ENCODE measurements at places on chromosomes 3 and 15.

GRCh38 chr3:37773471-37773870 lies 88.2 kb upstream of the CTDSPL start:
- DNase-seq, result no peak

DNA sequence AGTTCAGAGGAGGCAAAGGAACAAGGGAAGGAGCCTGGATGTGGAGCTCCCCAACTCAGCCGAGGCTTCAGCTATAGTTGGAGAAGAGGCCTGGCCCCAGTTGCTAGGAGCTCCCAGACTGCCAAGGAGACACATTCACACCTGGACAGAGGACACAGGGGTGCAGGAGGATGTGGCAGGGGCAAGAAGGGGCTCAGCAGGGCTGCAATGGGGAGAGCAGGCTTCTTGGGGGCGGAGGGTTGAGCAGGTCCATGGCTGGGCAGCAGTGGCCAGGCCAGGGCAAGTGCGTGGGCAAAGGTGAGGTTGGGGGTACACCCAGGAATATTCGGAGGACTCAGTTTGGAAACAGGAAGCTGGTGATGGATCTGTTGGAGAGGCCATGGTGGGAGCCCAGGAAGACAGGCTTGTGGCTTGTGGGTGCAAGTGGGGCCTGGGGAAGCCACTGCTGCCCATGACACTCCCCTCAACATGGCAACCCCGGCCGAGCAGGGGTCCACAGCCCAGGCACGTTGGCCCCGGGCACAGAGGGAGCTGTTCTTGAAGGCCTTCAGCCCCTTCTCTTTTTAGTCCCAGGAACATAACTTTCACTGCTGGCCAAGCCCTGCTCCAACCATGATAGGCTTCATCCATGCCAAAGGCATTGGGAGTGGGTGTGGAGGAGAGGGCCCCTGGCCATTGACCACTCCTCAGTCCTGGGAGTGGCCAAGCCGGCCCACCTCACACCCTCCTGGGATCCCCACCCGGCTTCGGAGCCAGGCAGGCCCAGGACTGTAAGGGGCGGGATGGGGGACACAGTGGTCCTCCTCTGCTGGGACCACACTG lies 33.3 kb downstream of the TSPAN3 start:
- DNase-seq, result no peak

- no peak for DNase-seq
Observed at GRCh38 chr3:161412123-161412522, 40.8 kb upstream of the SPTSSB start.

- DNase-seq, result no peak
Observed at GRCh38 chr3:12994357-12994606, 78.9 kb downstream of the IQSEC1 start.

DNA sequence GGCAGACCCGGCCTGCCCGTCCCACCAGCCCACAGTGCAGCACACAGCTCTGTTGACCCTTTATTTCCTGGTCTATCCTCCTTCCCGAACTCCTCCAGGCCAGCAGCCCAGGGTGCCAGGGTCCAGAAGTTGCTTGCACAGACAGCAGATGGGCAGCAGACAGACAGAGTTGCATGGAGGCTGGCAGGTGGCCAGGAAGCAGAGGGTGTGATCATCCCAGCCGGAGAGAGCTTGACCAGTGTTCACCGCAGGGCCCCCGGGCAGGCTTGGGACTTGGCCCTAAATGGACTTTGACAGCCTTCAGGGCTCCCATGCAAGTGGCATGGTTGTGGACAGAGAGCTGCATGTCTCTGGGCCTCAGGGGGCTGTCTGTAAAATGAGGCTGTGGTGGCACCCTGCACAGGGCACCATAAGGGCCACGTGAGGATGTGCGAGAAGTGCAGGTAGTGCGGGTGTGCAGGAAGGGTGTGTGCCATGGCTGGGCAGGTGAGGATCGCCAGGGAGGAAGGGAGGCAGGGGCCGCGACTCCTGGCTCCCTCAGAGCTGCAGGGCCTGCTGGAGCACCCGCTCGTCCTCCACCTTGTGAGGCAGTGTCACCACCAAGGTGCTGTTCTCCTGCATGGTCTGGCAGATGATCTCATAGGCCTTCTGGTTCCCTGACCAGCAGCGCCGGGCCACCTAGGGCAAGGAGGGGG lies 6.3 kb upstream of the ZXDC start:
- no peak for DNase-seq

DNA sequence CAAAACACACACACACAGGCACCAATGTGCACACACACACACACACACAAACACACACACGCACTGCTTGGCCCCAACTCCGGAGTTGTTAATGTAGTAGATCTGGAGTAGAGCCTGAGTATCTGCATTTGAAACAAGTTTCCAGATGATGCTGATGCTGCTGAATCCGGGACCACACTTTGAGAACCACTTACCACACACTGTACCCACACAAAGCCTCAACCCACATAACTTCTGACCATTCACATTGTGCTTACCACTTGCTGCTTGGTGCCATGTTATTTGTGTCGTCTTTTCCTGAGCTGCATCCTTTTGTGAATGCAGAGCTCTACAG lies 36.9 kb downstream of the SETMAR start:
- DNase-seq, result no peak

GRCh38 chr3:75237477-75237876 lies 426.7 kb upstream of the FRG2C start:
- DNase-seq, result no peak

- DNase-seq, result no peak
Observed at GRCh38 chr3:157786211-157786610, 283.0 kb upstream of the VEPH1 start.

GRCh38 chr3:27960133-27960532 lies 238.0 kb upstream of the EOMES start:
- DNase-seq, result no peak

DNA sequence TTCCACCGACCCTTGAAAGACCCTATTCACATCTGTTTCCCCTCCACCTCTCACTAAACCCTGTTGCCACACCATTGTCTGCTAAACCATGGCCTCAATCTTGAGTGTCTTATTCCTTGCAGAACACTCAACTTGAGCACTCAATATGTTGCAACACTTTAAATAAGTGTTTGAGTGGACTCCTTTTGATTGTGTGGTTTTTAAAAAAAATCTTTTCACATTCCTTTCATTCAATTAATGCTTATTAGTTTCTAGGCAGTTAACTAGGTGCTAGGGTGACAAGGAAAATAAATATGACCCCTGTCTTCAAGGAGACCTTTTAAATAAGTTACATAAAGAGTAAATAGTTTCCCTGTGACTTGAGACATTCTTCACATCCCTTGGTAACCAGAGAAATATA lies 13.3 kb upstream of the HHLA2 start:
- DNase-seq, result no peak

- no peak for DNase-seq
Observed at GRCh38 chr3:191262650-191263049, 63.6 kb downstream of the OSTN start.

DNA sequence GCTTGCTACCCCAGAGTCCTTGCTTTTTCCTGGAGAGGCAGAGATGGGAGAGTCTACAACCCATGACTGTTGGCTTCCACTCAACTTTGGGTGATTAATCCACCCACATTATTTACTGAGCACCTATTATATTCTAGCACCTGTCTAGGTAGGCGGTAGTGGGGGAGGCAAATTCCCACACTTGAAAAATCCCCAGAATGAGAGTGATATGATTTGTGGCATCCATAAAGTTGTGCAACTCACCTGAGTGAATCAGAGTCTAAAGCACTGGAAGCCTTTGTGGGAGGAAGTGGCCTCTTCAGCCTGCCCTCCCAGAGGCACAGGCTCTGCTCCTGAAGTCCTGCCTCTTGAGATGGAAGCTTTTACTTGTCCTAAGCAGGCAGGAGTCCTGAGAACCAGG lies 40.4 kb upstream of the CTNNB1 start:
- DNase-seq, result peak; percentile 18

DNA sequence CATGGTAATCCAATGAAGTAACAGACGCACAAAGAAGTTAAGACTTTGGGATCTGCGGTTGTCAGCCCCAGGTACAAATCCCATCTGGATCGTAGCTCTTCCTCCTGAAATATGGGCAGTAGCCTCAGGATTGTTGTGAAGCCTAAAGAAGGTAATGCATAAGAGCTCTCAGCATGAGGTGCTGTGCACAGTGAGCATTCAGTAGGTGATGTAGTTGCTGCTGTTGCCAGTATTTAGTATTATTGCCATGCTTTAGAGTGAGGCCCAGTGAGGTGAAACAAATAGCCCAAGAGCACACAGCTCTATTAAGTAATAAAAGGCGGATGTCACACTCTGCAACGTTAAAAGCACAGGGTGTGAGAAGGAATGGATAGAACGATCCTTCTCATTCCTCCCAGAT lies 225.7 kb downstream of the GABRG3 start:
- DNase-seq, result no peak

GRCh38 chr15:29092376-29093064 lies 177.1 kb downstream of the NSMCE3 start:
- DNase-seq, result no peak

DNA sequence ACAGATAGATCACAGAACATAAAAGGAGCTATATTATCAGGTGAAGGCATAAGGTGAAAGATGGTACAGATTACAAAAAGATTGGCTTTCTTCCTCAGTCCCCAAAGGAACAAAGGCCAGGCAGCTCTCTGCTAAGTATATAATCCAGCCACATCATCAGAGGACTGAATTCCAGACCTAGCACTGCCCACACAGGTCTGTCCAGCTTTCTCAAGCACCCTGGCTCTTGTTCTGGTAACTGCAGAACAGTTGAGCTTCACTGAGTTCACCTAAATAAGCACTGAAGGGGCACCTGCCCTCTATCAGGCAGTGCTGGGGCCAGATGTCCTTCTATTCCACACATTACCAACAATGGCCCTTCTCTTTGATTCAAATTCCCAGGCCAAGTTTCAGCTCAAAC lies 6.3 kb downstream of the DUOXA1 start:
- no peak for DNase-seq

DNA sequence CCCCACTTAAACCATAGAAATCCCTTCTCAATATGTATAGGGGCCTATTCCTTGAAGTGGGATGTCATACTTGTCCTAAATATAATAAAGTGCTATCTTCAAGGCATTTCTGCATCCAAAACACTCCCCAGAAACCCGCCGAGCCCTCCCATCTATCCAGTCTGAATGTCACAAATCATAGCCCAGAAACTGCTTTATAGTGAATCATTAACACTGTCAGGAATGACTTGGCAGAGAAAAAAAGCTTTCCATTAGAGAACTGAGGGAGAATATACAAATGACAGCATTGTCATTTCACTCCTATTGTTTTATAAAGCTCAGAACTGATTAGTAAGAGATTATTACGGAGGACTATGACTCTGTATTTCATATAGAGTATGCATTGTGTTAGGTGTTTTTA lies 48.4 kb upstream of the MEIS2 start:
- no peak for DNase-seq

GRCh38 chr3:185250247-185250646 lies 3.6 kb downstream of the EHHADH start:
- DNase-seq, result no peak

DNA sequence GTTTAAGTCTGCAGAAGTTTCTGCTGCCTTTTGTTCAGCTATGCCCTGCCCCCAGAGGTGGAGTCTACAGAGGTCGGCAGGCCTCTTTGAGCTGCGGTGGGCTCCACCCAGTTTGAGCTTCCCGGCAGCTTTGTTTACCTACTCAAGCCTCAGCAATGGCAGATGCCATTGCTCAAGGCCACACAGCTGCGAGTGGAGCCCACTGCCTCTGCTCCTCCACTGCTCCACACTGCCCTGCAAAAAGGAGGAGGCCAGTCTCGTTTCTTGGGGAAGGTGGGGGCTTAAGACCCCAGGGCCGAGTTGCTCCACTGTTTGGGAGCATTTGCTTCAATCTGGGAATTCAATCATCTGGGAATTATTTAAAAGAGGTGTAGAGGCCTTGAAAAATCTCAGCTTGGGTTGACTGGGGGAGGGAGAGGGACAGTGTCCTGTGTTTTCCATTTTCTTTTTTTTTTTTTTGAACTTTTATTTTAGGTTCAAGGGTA lies 144.6 kb upstream of the MEF2A start:
- DNase-seq, result no peak

GRCh38 chr3:117074826-117075225 lies 365.2 kb downstream of the TUSC7 start:
- no peak for DNase-seq

DNA sequence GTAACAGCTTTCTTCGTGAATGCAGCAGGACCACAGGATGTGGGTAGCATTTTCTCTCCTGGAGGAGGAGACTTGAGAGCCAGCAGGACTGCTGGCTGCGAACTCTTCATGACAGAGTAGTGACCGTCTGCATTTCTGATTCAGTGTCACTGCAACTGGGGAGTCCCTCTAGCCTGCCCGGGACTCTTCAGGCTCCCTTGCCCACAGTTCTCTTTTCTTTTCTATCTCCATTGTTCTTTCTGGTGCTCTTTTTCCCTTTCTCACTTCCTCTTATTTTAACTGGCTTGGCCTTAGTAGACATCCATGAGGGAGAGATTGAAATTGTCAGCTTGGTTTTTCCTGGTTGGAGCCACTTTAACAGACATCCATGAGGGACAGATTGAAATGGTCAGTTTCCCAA lies 49.9 kb upstream of the P2RY1 start:
- no peak for DNase-seq

GRCh38 chr3:3729261-3729660 lies 70.0 kb upstream of the LRRN1 start:
- no peak for DNase-seq

DNA sequence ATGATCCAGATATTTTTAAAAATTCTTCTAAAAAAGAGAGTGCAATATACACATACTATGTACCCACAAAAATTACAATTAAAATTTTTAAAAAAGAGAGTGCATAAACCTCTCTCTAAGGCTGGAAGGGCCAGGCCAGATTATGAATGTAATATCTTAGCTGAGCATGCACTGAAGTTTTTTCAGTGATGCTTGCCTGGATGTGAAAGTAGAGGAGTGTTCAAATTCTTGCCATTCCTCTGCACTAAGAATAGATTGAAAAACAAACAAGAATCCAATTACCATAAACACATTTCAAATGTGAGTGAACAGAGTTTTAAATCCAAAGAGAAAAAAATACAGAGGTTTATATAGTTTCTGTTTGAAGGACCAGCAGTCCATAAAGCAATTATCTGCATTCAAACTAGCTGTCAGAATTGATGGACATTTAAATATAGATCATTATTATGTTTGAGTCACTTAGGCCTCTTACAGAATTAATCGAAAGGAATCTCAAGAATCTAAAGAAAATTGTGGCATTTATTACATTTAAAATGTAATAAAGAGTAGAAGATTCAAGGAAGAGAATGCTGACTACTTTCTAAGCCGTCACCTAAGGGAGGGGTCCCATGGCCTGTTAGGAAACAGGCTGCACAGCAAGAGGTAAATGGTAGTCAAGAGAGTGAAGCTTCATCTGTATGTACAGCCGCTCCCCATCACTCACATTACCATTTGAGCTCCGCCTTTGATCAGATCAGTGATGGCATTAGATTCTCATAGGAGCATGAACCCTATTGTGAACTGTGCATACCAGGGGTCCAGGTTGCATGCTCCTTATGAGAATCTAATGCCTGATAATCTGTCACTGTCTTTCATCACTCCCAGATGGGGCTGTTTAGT lies 159.3 kb upstream of the MDFIC2 start:
- no peak for DNase-seq

Measured in CD14-positive monocyte (primary cell).